ENCODE measurements at places on chromosomes 16 and 17.

GRCh38 chr17:1365445-1366039, 34.5 kb downstream of the YWHAE start:
- DNase-seq, result peak; percentile 31

- peak; percentile 86 for DNase-seq
These were observed at the start of gene COASY for GRCh38 chr17:42561897-42562387. Gene COASY (plus strand): TSS chr17:42562148. CDS start chr17:42562623, 475 bp downstream.

- no peak for DNase-seq
These were observed 1.3 kb upstream of the ZNF821 start for GRCh38 chr16:71885261-71885650.

DNA sequence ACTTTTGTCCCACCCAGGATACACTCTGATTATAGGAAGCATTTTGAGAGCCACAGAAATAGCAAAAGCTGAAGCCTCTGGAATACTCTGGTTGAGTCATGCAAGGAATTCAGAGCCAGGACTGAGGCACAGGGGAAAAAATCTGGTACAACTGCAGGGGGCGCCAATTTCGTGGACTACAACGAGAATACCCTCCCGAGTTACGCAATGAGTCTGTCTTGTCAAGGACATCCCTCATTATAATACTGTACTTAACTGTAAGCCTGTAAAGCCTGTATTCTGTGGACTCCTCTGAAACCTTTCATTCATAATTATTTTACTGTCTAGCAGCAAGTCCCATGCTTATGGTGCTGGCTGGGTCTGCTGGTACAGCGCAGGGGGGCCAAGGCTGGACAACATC, 7.8 kb downstream of the HOXB1 start:
- DNase-seq, result no peak

GRCh38 chr17:60888812-60889709, 211.4 kb downstream of the BCAS3 start:
- DNase-seq, result no peak

DNA sequence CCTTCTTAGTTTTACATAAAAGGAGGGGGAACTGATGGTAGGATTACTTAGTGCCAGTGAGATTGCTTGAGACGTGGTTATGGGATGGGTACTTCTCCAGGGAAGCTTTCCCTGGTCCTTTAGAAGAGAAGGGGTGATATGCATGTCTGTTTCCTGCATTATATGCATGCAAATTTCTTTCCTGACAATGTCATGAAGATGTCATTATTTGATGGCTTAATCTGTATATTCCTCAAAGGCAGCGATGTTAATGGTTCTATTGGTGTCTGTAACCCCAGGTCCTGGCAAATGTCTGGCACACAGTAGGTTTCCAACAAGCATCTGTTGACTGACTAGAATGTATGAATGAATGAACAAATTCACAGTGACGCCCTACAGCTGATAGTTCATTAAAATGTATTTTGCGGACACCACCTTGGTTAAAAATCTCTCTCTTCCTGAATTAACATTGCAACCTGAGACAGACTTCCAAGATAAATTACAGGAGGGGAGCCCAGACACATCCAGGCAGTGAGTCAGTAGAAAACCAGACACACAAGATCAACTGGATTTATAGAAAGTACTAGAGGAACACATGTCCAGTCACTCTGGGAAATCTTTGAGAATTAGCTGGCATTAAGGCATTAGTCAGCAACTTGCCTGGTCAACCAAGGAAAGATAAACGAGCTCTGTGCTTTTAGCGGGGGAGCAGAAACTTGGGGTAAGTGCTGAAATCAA, 293.4 kb downstream of the XYLT1 start:
- no peak for DNase-seq

DNA sequence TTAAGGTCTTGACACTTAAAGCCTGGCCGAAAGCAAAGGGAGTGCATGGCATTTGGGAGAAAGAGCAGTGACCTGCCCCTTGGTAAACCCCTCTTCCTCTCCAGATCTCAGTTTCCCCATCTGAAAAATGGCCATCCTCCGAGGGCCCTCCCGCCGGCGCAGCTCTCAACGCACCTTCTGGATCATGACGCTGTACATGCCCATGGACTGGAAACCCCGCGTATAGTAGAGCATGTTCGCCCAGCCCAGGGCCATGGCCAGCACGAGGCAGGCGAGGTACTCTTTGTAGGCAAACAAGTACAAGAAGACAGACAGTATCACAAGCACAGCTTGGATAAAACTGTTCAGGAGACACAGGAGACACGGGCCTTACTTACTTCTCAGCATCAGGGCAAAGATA, 33.6 kb downstream of the TRPV3 start:
- DNase-seq, result no peak
